H54 (cell line): ENCODE measurements at places on chromosomes 6 and 20.

DNA sequence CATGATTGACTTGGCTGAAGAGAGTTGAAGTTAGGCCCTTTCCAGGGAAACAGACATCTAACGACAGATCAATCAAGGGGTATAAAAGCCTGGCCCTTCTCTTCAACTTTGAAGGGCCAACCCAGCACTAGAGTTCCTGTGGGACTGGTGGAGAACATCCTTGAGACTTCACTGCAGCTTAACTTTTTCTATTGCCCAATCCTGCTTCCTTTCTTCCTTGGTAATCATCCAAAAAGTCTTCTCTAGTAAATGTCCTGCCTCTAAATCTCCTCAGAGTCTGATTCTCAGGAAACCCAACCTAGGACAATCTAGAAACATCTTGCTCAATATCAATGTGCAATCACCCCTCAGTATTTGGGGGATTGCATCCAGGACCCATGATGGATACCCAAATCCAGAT lies 1.9 kb downstream of the MKKS start:
- no peak for DNase-seq

GRCh38 chr6:162029873-162030576 lies 697.5 kb downstream of the PRKN start:
- DNase-seq, result no peak

DNA sequence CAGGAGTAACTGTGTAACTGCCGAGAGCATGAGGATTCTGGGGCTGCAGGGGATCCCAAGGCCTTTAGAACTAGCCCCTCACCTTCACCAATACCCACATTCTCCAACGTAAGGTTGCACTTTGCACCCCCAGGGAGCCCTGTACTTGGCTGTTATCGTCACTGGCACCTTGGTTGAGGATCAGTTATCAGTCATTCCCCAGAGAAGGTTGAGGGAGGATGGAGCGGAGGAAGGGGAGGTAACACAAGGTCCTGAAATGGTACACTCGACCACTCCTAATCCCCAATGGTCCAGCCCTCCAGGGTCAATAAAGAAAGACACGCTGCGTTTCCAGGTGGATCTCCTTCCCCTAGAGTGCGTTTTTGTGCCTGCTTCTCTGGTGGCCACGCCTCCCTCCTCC lies 1.1 kb upstream of the SPDEF start:
- no peak for DNase-seq

- DNase-seq, result no peak
Measured at GRCh38 chr6:168525926-168526630, 85.1 kb downstream of the SMOC2 start.

DNA sequence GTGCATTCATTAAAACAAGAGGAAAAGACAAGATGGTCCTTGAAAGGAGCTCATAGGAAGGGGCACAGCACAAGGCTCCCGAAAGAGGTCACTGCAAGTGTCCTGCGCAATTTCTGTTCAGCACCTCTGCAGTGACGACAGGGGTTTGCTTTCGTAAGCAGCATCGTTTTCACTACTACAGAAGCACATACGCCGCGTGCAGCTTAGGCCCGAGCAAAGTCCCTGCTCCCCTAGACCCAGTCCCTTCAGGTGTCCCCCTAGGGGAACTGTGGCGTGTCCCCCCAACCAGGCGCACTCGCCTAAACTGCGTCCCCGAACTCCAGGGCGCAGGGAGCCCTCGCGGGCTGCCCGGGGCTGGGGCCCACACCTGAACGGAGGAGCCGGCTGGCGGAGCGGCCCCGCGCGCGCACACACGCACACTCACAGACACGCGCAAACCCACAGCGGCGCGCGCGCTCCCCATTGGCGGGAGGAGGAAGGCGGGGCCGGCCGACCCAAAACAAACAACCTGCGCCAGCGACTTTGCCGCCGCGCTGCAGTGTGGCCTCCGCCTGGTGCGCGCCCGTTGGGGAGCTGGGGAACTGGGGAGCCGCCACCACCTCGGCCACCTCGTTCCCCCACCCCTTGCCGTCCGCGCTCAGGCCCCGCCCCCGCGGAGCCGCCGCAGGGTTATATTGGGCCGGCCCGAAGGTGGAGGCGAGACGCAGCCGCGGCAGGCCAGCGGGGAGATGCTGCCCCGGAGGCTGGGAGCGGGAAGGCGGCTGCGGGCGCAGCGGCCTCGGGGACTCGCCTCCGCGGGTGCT lies at the start of gene FOXQ1:
FOXQ1 (plus strand) TSS at position 699 of the 803 bp plus-strand sequence. CDS start 607 bp downstream, outside the sequence.
- DNase-seq, result no peak

DNA sequence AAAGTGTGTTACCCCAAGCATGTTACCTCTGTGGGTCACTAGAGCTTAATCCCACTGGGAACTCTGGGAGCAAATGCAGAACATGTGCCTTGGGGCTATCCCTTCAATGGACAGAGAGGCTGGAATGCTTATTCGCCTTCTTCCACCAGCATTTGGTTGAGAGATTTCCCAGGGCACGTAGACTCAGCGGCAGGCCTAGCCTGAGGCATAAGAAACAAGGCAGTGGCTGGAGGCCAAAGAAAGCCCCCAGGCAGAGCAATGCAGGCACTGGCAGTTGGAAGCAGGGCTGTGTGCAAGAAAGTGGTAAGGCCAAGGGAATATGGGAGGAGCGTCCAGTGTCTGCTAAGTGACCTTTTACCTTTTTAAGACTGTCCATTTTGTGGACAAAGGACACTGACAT lies 114.0 kb upstream of the FLRT3 start:
- no peak for DNase-seq

GRCh38 chr20:32780749-32781655 lies 18.8 kb downstream of the DNMT3B start:
- DNase-seq, result no peak

DNA sequence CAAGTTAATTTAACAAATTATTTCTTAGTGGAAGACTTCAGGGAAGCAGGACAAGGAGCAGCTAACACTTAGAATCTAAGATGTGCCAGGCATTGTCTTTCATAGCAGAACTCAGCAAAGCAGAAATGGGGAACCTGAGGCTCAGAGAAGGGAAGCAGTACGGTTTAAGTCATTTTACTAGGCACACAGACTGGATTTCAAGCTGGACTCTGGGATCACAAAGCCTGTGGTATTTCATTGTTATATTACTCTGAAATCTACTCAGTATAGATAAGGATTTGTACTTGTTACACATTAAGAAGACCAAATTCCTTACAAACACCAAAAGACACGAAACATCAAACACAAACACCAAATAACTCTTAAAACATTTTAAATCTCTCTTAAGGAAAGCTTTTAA lies 199.6 kb downstream of the ISM1 start:
- DNase-seq, result no peak

GRCh38 chr6:106643061-106643460 lies 13.7 kb downstream of the QRSL1 start:
- DNase-seq, result no peak

DNA sequence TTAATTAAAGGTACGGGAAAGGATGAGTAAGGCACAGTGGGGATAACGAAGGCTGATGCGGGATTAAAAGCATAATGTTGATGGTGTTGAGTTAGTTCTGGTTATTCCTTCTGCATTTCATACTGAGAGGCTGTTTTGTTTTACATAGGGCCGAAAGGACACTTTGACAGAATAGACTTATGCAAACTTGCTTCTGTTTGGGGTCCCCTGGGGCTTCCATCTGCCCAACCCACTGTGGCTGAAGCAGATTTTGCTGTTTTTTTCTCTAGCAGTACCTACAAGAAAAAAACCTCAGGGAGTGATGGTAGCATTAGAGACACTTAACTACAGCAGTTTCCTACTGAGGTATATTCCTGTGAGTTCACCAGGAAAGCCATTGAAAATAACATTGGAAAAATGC lies 136.1 kb upstream of the SUPT3H start:
- no peak for DNase-seq

- no peak for DNase-seq
Measured at GRCh38 chr20:54227751-54228150, 19.9 kb downstream of the PFDN4 start.

DNA sequence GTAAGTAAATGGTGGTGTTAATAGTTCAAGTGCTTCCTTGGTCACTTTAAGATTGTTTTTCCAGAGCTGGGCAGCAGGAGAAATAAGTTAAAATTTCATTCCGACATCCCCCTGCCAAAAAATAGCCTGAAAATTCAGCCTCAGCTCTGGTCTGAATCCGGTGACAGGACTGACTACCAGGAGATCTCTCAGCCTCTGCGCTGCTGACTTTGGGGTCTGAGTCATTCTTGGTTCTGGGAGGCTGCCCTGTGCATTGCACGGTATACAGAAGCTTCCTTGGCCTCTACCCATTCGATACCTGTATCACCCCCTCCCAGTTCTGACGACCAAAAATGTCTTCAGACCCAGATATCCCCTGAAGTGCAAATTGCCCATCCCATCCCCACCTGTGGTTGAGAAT lies 36.3 kb upstream of the TFAP2C start:
- DNase-seq, result no peak

DNA sequence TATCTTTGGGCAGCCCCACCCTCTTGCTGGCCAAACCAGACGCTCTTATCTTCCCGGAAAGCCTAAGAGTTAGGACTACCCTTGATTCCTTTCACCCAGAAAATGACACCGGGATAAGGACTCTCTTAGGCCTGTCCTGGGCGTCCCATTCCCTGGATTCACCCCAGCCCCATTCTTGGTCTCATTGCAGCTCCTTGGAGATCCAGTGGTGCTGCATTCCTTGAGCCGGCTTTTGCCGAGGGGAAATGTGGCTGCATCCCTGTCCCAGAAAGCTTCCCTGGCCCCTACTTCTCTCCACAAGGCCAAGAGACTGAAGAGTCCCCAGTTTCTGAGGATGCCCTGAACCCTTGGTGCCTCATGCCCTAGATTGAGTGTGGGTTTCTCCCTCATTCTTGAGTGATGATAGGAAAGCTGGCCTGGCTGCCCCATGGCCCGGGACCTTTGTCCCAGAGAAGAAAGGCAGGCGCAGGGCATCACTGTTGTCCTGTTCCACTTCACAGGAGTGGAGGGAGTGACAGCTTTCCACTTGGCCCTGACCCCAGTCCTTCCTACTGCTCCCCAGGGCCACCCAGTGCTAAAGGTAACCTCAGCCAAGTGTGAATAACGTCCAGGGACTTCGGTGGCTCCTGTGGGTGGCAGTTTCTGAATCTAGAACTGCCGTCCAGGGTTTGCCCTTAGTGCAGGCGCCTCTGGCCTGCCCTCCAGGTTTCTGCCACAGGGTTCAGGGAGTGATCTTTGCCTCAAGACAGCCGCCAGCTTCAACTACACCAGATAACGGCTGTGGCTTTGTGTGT lies 42.7 kb upstream of the MYL9 start:
- DNase-seq, result no peak

DNA sequence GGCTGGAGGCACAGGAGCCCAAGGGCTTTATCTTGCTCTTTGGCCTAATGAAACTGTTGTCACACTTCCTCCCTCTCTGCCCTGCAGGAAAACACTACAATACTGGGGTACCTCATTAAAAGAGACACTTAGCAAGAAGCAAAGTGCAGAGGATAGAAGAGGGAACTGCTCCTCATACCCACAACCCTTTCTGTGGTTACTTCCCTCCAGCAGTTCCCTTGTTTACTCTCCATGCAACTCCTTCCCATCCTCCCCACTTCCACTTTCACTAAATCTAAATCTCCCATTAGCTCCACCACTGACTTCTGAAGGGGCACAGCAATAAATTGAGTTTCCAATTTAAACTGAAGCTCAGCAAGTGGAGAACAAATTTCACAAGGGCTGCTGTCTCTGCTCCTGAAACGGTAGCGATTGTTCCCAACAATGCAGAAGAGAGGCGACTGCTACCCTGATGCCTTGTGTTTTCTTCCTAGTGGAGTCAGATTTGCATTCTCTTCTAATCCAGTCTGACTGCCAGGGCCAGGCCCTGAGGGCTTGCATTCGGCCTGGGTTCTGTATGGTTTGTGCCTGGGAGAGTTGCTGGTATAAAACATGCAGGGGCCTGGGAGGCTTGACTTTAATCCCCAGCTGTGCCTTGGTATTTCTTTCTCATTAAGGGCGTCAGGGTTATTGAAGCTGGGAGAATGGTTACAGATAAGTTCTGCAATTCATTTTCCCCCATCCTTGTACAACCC lies 454.7 kb downstream of the TFAP2B start:
- no peak for DNase-seq

DNA sequence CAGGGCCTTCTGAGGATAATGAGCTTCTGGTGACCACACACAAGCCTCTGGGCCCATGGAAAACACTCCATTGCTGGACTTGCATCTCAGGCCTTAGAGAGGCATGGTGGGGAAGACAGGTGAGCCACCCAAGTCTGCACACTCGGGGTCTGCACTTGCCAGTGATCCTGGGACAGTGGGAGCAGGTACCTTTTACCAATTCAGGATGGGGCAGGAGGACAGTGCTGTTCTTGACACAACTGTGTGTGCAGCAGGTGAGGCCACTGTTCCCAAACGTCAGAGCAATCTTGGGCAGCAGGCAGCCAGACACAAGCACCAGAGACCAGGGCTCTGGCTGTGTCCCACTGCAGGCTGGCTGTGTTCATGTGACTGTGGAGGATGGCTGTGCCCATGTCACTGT lies 221.3 kb downstream of the ERMARD start:
- DNase-seq, result no peak

GRCh38 chr6:145783796-145784195 lies 30.8 kb downstream of the FBXO30 start:
- DNase-seq, result no peak

GRCh38 chr6:138227316-138227781 lies 9.1 kb upstream of the PBOV1 start:
- DNase-seq, result no peak

DNA sequence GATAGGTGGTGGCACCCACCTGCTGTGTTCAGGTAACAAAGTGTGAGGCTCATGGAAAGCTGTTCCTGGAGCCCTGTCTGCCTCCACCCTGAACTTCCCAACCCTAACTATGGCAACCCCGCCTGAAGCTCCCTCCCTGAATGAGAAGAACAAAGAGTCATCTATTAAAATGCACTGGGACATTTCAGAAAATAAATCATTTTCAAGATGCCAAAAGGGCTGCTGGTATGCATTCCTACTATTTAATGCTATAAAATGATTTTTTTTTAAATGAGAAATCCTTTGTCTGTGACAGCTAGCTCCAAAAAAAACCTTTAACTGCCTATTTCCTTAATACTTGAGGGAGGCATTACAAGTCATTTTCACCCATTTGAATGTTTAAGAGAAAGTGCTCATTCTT lies 84.3 kb upstream of the MRPS10 start:
- DNase-seq, result no peak

- DNase-seq, result no peak
Measured at GRCh38 chr20:13910492-13910891, 79.9 kb downstream of the SEL1L2 start.

GRCh38 chr6:142195862-142196541 lies 48.9 kb downstream of the VTA1 start:
- no peak for DNase-seq

GRCh38 chr20:21048841-21049273 lies 57.3 kb downstream of the LINC00237 start:
- peak; percentile 43 for DNase-seq
